ENCODE measurements at places on chromosomes 3 and 15.

GRCh38 chr15:83658430-83659416 is 4.8 kb downstream of the ADAMTSL3 start:
- no peak for DNase-seq

DNA sequence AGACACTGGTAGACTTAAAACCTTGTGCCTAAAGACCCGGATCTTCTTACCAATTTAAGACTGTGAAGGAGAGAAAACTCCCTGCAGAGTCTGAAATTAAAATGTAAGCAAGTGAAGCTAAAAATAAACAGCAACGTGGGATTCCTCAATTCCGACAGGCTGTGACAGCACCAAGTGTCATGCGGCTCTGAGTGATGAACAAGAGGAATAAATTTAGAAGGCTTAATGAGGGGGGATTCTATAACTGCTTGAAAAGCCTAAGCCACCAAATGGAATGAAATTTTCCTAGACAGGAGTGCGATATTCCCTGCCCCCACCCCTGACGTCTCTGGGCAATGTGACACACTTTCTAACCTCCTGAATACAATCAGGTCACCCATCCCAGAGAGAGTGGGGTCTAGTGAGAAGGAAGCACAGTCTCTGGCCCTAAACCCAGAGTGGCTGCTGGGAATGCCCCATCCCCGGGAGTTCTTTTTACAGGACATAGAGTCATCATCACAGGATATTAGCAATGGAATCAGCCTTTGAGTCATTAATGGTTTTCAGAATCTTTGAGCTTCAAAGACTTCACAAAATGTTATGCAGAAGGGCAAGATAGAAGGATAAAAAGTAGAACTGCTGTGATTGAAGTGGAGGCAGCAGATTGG is 114.3 kb downstream of the EDEM1 start:
- no peak for DNase-seq

DNA sequence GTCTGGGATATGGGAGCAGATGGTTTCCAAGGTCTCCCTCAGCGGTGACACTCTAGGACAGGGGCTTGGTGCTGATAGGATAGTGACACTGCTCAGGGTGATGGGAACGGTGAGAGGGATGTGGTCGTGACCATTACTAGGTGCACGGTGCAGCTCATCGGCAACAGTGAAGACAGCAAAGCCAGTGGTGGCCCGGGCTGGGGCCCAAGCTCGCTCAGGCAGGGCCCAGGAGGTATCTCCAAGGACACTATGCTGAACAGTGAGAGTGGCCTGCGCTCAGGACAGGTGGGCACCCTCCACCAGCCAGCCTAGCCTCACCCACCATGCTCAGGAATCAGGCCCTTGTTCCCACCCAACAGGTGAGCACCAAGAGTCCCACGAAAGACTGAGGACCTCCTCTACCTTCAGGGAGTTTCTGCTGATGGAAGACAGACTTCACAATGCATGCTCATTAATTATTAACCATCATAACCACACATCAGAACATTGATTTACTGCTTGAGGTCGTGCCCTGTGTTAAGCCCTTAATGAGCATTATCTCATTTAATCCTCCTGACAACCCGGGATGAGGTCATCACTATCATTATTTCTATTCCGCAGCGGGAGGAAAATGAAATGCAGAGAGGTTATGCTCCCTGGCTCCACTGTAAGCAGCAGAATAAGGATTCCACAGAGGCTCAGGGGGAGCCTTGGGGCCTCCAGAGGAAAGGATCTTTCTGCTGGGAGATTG is 269.4 kb downstream of the UACA start:
- no peak for DNase-seq

DNA sequence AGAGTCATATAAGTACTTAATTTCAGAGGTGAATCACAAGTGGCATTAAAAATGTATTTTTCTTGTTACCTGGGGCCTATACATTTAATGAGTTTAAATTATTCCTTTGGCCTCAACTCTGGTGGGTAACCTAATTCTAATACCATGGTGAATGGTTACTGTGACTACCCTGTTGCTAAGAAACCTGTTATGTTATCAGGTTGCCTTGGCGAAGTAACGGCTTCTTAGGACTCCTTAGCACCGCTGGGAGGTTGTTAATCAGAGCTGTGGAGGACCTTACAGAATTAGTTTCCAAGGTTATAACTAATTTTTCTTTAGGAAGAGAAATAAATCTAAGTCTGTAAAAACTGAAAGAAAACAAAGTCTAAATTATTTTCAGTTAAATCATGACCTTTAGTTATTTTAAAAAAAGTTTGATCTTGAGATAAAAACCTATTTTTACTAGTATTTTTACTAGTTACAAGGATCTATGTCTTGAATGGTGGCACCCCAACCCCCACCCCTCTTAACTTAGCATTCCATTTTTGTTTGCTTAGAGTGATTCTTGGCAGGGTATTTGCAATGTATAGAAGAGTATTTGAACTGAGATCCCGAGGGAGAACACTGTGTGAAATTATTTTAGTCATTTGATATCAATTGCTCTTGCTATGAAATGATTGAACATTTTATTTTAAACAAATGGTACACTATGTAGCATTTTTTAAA is 155.5 kb downstream of the FNDC3B start:
- DNase-seq, result peak; percentile 45

DNA sequence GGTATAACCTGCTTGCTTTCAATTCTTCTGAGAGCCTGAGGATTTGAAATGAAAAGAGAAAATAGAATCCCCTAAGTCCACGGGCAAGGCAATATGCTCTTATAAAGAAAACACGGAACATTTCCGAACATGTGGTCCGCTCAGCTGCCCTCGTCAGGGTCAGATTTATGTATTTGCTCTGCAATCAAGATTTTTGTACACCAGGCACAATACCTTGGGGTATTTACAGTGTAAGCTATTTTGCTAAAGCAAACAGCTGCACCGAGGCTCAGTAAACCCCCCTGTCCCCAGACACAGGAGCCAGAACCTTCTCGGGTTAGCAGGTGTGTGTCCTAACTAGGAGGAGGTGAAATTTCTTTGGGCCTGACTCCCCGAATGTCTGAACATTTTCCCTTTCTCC is 155.8 kb upstream of the LRIG1 start:
- DNase-seq, result peak; percentile 1

- no peak for DNase-seq
These were observed 122.7 kb downstream of the USP13 start for GRCh38 chr3:179775416-179776122.

DNA sequence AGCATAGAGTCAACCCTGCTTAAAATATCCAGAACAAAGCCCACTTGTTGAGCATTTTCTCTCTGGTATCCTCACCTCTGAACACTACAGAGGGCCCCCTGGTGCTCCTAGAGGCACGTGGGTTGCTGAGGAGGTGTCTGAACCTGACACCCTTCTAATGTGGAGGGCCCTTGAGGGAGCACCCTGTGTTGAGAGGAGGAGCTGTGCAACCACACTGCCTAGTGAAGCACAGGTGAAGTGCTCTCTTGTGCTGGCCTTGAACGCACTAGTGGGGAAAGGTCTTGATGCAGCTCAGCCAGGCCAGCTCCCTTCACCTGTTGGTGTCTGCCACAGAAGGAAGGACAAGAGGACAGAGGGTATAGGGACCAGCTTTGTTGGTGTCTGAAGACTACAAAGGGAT is 51.9 kb downstream of the CCK start:
- no peak for DNase-seq

DNA sequence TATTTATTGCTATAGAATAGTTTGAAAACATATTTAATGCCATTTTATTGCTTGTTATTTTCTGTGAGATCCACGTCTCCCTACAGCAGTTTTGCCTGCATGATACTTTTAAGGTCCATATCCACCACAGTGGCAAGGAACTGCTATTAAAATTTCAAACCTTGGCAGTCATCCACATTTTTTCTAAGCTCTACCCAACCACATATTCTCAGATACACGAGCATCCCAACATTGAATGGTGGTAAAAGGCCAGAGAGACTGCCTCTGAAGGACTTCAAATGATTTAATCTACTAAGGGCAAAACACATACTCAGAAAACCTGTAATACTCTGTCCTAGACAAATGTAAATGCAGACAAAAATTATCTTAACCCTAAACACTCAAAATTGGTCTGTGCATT is 173.1 kb downstream of the ERC2 start:
- DNase-seq, result no peak

DNA sequence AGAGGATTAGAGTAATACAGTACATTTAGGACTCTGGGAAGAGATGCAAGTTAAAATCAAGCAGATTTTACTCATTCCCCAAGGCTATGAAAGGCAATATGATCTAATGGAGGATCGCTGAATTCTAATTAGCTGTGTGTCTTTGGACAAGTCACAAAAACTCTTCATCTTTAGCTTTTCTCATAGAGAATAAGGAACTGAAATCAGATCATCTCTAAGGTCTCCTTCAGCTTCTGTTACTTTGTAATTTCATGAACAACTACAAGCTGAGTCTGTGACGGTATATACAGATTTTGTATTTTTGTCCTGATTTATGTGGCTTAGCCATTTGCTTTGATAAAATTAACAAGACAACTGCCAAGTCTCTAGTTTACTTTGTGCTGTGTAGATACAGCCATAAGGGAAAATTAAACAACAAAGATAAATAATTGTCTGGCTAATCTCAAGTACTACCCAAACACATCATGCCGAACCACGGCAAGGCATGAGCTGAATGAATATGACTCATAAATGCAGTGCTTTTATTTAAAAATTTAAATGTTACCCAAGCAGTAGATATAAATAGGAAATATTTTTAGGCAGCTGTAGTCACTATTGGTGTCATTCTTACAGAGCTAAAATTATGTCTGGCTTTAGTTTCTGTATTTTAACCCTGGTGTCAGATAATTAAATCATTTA is 81.5 kb downstream of the GAP43 start:
- no peak for DNase-seq

- DNase-seq, result no peak
These were observed 359.6 kb upstream of the NECTIN3 start for GRCh38 chr3:110711851-110712516.

DNA sequence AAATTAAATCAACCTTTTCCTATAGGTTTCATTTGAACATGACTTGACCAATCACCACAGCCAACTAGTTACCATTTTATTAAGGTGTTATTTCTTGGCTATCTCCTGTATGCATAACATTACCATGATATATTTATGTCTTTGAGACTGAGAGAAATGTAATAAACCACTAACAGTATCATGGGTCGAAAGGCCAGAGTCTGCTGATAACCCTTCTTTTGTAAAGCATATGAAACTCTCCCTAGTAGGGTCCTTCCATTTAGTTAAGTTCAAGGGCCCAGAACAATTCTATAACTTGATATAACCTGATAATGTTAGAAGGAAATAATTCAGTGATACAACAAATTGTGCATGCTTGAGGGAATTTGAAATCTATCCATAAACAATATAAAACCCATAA is 14.3 kb upstream of the DPH6 start:
- no peak for DNase-seq

DNA sequence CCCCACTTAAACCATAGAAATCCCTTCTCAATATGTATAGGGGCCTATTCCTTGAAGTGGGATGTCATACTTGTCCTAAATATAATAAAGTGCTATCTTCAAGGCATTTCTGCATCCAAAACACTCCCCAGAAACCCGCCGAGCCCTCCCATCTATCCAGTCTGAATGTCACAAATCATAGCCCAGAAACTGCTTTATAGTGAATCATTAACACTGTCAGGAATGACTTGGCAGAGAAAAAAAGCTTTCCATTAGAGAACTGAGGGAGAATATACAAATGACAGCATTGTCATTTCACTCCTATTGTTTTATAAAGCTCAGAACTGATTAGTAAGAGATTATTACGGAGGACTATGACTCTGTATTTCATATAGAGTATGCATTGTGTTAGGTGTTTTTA is 48.4 kb upstream of the MEIS2 start:
- DNase-seq, result no peak

- no peak for DNase-seq
These were observed 12.5 kb downstream of the PML start for GRCh38 chr15:74006774-74007639.

- DNase-seq, result no peak
These were observed 441.0 kb downstream of the TUSC7 start for GRCh38 chr3:117150628-117151027.

DNA sequence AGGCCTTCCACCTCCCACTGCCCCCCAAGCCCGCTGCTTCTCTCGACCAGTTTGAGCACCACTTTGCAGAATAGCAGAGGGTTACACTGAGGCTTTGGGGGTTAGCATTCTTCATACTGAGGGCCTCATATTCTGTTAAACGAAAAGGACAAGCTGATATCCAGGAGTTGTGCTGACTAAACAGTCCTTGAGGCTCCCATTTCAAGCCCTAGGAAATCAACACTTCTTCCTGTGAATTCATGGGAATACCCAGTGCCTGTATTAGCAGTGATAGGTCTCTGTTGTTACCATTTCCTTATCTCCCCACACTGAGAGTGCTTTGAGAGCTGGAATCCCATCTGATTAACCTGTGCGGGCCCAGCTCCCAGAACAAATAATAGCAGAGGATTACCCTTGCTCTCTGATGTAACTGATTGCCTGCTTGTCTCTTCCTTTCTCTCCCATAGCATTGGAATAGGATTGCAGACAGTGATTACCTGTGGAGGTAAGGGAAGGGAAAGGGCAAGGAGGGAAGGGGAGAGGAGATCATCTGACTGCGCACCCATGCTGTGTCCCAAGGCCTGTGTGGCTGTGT is 930 bp downstream of the FBXW12 start:
- DNase-seq, result no peak

DNA sequence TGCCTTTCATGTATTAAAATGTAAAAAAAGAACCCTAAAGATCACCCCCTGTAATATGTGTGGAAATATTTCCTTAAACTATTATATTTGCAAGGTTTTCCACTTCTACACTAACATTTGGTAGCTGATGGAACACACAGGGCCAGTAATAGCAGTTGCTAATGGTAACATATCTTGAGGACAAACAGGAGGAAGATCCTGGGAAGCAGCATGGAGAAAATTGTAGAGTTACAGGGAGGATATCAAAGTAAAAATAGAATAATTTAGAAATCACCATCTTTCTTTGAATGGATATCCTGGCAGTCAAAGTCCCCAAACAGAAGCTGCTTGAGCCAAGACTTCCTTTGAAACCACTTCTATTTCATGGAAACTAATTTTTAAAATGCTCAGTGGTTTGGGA is 29.5 kb upstream of the OSTN start:
- DNase-seq, result no peak

GRCh38 chr3:140081887-140082286 is 146.9 kb downstream of the CLSTN2 start:
- peak; percentile 75 for DNase-seq

GRCh38 chr3:47145272-47145671 is 18.6 kb downstream of the SETD2 start:
- DNase-seq, result no peak

- no peak for DNase-seq
These were observed 48.1 kb downstream of the SETMAR start for GRCh38 chr3:4351164-4351855.

DNA sequence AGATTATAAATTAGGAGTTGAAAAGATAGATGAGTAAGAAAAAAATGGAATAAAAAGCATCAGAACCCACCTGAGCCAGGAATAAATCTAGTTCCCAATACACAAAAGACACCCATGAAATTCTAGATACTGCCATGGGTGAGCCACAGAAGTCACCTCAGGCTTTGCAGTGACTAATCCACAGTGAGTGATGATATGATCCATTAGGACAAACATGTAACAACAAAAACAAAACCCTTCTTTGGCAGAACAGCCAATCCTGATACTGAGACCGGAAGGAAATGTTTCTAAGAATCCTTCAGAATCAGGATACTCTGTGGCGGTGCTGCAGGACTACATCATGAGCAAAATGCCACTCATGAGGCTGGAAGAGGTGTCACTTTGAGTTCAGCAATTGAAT is 15.0 kb upstream of the MINDY4B start:
- no peak for DNase-seq

Data from NCI-H146 (cell line).